ENCODE measurements at places on chromosomes 12 and 14.

- DNase-seq = no peak
These were observed 116.6 kb downstream of the DAD1 start for GRCh38 chr14:22472466-22472865.

DNA sequence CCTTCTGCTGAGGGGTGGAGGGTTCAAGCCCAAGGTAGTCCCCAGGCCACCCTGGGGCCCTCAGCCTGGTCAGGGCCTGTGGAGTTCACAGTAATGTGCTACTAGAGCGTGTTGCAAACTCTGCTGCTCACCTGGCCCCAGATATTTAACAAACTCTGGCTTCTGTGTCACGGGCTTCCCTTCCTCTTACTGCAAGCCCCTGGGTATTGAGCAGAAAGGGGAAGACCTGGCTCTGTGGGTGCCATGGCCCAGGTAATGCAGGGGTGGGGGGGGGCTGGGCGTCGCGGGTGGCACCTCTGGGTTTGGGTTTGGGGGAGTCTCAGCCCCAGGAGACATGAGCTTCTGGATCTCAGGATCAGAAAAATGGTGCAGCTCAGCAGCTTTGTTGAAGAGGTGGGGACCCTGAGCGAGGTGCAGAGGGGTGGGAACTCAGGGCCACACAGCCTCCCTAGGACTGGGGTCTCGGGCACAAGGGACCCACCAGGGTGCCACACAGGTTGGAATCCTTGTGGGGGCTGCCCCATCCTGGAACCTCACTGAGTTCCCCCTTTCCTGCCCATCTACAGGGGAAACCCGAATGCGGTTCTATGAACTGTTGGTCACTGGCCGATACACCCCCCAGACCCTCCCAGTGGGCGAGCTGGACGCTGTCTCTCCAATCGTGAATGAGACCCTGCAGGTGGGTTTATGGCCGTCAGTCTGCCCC, 4.0 kb downstream of the SETD1B start:
- DNase-seq = no peak

DNA sequence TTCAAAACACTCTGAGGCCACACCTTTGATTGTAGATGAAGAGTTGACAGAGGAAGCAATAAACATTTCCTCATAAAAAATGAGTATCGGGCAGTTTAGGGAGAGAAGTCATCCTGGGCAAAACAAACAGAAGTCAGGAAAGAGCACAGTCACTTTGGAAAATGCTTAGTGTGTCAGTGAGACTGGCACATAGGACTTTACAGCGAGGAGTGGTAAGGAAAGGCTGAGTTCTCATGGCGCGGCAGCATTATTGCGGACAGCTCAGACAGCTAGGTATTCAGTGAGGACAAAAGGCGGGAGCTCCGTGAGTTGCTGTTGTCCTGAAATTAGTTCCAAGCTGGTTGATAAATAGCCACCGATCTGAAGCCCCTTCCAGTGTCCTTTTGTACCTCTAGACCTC, 229.9 kb downstream of the SNAPC1 start:
- DNase-seq = no peak

DNA sequence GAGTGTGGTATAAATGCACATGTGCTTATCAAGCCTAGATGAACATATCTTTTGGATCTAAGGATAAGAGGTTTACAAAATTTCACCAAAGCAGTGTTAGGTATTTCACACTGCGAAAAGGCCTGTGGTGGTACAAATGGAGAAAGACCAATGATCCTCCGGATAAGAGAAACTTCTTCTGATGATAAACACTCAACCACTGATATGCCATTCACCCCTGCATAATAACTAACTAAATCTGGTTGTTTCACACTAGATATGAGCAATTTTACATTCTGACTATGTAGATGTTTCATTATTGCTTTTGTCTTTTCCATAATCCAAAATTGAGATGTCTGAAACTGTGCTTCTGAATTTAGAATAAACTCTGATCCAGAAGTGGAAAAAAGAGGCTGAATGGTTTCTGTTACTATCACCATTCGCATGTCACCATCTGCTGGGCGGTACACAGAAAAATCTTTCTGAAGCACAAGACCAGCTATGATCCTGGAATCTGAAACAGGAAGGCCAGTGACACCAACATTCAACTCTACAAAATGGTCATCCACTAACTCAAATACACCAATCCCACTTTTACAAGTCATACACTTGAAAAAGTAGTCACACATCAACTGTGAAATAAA, 1.3 kb downstream of the BBS10 start:
- DNase-seq = peak; percentile 46
